ENCODE measurements at places on chromosomes 2 and 18.

DNA sequence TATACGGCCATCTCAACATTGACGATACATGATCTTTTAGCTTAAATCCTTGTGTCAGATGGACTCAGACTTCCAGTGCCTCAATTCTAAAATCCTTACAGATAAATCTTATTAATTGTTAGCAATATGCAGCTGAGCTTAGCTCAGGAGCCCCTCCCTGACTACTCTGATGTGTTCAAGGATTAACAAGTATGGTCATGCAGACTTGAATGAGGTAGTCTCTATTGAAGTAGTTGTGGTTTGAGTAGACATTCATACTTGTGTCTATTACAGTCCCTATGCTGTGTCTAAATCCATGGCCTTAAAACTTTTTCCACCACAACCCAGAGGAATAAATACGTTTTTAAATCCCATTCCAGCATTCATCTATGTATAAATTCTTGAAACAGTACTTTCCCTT is 119.5 kb downstream of the NUP35 start:
- DNase-seq = no peak

DNA sequence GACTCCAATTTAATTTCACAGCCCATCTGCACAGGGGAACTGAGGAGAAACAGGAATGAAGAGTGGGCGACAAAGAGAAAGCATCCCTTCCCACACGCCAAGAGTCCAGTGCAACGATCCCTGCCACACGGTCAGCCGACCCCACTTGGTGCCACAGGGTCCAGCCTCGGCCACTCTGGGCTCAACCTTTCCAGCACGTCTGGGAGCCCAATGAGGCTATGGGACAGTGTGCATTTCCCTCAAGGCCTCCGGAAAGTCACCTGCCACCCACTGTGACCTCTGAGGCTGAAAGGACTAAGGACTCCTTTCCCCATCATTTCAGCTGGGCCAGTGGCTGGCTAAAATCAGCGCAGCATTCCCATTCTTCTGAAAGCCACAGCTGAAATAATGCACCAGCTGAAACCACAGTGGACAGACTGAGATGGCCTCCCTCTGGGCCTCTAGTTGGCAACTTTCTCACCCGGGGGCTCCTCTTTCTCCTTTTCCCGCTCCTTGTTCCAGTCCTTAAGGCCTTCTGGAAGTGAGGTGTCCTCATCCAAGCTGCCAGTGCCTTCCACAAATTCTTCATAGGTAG is 21.2 kb downstream of the TUBB6 start:
- no peak for DNase-seq

DNA sequence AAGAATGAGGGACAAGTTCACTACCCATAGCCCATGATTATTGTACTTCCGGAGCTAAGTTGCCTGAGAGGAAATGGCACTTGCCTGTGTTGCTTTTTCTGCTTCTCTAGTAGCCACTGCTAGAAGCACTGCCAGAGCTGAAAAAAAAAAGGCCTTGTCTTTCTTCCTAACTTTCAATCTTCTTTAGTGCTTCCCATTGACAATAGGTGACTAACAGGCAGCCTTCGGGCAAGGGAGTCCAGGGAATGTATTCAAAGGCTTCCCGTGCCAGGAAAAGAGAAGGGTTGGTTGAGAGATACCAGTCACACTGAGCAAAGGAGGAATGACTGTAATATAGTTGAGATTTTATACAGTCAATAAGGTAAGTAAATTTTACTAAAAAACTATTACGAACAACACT is 242.0 kb downstream of the CALCRL start:
- no peak for DNase-seq

GRCh38 chr2:226693521-226693920 is 106.1 kb downstream of the IRS1 start:
- DNase-seq = no peak

DNA sequence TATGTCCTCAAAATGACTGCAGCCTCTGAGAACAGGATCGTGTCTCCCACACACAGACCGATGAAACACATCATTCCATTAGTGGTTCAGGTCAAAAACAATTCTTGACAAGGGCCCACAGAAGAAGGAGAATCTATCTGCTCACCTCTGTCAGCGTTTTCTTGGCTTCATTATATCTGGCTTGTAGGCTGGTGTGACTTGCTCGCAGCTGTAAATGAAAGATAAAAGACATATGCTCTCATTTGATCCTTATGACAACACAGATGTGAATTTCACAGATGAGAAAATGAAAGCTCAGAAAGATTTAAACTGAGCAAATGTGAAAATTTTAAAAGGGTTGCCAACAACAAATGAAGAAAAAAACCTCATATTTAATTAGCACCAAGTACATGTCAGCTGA is 61.6 kb downstream of the CCDC93 start:
- DNase-seq = peak; percentile 76

GRCh38 chr2:150425121-150425955 is 62.1 kb downstream of the RND3 start:
- no peak for DNase-seq

GRCh38 chr2:221999166-221999565 is 299.6 kb downstream of the PAX3 start:
- DNase-seq = no peak

DNA sequence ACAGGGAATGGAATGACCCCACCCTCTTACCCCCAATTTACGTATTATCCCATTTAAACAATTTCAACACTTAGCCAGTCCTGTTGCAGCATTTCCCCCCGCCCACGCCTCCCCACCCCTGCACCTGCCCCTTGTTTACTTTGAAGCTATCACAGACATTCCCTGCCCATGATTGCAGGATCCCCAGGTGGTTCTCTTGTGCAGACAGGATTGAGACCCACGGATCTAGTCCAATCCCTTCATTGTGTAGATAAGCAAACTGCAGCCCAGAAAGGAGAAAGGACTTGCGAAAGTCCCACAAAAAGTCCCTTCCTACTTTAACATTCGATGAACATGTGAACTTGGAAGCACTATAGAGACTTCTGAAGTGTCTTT is 38.9 kb downstream of the TMEM17 start:
- no peak for DNase-seq

DNA sequence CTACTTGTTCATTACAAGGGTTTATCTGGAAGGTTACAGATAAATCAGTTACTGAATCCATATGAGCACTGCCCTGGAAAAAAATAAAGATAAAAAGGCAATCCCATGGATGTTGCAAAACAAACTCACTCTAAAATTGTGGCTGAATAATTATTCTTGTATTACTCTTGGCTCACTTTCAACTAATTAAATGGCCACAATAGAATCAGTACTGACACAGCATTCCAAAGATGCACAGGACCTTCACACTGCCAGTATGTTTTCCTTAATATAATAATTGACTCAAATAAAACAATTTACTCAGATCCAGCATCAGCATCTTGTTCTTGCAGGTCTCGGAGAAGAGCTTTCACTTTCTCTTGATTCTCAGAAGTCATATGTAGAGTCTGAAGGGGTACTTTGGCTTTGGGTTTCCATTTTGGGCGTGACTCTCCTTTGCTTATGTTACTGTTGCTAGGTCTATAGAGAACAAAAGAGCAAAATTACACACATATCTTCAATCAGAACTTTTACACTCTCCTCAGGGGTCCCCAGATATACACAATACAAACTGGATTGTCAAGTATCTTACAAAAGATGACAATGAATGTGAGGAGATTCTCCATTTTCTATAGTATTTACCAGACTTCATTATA is 12.6 kb downstream of the DHX57 start:
- no peak for DNase-seq

Measured in erythroblast (primary cell).